ENCODE measurements at places on chromosomes 1 and 21.
A peak's percentile ranks its signal among the peaks of the same experiment; 100 is the strongest.

- no peak for DNase-seq
Measured at GRCh38 chr21:44614161-44614631, 2.3 kb downstream of the KRTAP10-8 start.

- DNase-seq, result no peak
Measured at GRCh38 chr21:34890724-34891612, 158.1 kb downstream of the RUNX1 start.

DNA sequence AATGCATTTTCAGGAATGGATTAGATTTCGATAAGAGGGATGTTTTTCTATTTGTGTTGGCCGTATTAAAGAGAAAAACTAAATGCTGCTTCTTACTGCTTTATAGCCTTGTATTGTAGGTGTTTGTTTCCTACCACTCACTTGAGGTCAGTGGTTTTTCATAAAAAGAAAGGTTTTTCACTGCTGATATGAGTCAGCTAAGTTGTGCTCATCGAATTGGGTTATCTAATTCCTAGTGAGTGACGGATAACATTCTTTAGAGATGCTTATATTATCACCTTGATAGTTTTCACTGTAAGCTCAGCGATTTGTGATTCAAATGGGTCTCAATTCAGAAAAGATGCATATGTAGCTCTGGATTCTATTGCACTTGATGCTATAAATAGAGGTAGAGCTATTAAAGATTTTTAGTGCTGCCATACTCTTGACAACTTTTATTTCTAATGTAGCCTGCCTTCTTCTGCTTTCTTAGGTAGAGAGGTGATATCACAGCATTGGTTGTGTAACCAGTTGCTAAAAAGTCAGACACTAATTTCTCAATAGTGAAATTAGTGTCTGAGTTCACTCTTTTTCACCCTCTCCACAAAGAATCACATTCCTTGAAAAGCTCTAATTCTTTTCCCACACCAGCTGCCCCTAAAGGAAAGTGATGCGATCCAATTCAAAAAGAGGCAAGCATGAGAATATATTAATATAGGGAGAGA, 180.0 kb downstream of the RASAL2 start:
- DNase-seq, result no peak

GRCh38 chr1:183090391-183091006, 67.3 kb downstream of the LAMC1 start:
- DNase-seq, result no peak

DNA sequence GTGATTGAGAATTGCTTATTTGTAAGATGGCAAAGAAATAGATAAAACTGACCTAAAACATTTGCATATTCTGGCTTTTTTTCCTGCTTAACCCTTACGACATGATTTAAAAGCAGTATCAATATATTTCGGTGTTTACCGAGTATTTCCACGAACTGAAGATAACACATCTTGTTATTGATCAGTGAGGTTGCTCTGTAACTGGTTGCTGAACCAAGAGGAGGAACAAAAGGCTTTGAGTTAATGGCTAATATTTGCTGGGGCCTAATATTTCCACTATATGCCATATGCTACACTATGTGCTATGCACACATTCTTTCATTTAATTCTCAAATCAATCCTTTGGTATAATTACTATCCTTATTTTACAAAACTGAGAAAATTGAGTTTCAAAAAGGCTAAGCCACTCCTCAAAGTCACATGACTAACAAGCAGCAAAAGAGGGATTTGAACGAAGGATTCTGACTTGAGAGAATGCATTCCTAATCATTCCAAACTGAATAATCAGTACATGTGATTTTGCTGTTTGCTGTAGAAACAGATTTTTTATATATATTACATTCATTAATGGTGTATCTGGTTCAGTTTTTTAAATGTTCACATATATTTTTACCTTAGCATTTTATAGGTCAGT, 346.0 kb downstream of the USP25 start:
- no peak for DNase-seq

DNA sequence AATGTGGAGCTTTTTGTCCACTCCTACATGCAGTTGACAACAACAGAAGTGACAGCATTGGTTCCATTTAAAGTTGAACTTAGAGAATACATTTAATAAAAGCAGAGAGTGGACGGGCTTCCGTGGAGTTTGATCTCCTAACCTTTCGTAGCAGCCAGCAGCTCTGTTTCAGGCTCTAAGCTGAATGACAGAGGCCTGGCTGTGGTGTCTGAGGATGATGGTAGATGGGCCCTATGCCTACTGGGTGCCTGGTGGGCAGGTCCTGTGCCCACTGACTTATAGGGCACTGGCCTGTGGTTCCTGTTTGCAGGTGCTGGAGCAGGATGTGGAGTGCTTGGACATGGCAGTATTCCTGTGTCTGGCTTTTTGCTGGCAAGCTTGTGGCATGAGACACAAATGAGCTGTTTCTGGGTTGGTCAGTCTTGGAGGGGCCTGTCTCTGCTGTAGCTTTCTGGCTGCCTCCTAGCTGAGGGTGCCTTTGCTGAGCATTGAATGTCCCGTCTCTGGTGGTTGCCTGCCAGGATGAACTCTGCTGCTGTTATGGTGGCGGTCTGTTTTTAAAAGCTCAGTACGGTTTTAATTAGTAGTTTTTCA, 54.6 kb downstream of the PRDM2 start:
- DNase-seq, result no peak

GRCh38 chr21:34795548-34796180, 126.9 kb downstream of the CLIC6 start:
- no peak for DNase-seq

DNA sequence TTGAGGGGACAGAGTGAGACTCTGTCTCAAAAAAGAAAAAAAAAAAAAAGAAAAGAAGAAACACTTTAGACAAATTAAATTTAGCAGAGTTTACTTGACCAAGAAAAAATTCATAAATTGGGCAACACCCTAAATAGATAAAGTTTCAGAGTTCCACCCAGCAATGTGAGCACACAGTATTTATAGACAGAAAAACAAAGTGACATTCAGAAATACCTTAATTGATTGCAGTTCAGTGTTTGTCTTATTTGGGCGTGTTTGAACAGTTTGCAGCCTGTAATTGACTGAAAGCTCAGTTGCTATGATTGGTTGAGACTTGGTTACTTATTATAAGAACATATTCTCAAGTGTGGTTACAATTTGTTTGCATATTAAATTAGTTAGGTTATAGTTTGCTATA, 603.5 kb upstream of the NEGR1 start:
- no peak for DNase-seq

GRCh38 chr1:246460406-246460805, 46.7 kb downstream of the SMYD3 start:
- no peak for DNase-seq

DNA sequence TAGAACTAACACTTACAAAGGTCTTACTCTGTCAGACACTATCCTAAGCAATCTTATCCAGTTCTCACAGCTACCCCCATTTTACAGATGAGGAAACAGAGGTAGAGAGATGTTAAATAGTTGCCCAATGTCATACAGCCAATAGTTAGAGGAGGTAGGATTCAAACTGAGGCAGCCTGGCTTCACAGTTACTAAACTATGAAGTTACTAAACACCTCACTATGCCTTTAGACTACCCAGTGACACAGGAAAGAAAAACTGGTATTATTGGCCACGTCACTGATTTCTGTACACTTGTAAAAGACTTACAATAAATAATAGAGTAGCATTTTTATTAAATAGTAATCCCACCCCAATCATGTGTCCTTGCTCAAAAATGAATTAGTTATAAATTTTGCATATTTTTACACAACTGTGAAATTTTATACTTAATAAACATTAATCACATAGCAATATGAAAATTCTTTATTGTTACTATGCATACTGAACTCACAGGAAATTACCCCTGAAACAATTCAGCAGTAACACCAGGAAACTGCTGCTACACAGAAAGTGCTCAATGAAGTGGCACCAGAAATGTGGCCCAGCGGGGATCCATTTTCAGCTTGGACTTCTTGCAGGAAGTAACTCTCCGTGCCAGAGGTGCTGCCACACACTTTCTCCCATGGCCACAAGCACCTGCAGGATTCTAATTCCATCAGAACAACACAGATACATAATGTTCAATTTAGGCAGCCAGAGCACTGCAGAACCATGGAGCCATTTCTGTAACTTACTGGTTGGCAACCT, 69.4 kb downstream of the VAV3 start:
- DNase-seq, result no peak

DNA sequence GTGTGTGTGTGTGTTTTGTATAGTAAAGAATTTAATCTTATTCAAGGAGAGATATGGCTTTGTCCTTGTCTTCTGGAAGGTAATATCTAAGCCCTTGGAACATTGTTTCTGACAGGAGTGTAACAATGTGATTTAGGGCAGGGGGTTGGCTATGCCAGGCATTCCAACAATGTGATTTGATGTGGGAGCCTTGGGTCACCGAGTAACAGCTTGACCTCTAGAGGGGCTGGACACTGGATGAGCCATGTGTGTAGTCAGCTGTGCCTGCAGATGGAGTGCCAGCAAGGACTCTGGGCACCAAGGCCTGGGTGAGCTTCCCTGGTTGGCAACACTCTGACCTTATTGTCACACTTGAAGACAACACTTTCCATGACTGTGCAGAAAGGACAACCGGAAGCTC, 336.1 kb upstream of the ZP4 start:
- DNase-seq, result no peak

- no peak for DNase-seq
Measured at GRCh38 chr1:244314921-244315559, 136.7 kb downstream of the ADSS2 start.

GRCh38 chr1:201459775-201460174, 9.2 kb downstream of the PHLDA3 start:
- DNase-seq, result no peak

DNA sequence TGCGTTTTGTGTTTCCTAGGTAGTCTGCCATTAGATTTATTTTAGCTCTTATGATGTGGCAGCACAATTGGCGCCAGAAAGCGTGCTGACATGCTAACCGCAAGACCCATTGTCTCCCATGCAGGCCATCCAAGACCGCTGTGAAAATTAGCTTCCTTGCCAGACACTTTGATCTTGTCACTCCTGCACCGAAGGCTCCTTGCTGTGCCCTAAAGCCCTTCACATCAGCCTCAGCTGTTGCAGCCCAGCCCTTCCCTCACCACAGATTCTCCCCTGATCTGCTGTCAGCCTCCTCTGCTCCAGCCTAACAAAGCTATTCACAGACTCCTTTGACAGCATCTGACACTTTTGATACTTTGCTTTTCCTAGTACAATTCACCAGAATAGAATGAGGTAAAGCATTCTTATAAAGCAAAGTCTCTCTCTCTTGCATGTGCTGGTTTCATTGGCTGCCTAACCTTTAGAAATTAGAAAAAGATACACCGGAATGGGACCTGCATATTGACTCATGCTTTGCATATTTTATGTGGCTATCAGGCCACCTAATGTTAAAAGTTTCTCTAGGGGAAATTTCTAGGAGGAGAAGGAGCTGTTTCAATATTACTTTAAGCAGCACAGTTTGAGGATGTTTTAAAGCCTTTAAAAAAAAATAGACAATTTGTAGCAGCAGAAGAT, 280.3 kb upstream of the FMN2 start:
- DNase-seq, result no peak

- DNase-seq, result no peak
Measured at GRCh38 chr1:2463396-2463795, 12.7 kb upstream of the PLCH2 start.

DNA sequence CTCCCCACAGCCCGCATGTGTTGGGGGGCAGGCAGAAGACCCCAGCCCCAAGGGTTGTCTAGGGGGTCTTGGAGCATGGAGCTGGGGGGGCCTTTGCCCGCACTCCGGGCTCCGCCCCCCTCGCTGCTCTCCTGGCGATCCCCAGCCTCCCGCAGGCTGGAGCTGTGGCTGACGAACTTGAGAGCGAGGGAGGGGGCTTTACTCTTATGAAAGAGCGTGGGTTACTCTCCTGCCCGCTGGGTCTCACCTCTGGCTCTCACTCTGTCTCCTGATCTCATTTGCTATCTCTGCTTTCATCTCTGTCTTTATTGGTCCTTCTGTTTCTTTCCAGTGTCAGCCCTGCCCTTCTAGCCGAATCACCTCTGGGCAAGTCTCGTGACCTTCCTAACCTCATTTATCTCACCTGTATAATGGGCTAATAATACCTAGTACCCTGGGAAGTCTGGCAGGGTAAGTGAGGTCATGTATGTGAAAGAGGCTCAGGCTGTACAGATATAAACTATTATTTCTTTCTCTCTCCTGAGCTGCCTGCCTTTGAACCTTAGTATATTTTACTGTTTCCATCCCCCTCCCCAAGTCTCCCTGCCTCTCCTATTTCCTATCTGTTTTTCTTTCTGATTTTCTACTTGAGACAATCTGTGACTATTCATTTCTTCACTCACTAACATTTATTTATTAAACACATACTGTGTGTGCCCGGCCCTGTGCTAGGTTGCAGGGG, 731 bp downstream of the EFNA4 start:
- no peak for DNase-seq

GRCh38 chr1:15222653-15223303, 24.2 kb upstream of the FHAD1 start:
- DNase-seq, result no peak

GRCh38 chr1:227891955-227892488, 55.7 kb downstream of the WNT9A start:
- DNase-seq, result no peak

- DNase-seq, result no peak
Measured at GRCh38 chr1:27331922-27332321, 9.9 kb upstream of the SYTL1 start.

DNA sequence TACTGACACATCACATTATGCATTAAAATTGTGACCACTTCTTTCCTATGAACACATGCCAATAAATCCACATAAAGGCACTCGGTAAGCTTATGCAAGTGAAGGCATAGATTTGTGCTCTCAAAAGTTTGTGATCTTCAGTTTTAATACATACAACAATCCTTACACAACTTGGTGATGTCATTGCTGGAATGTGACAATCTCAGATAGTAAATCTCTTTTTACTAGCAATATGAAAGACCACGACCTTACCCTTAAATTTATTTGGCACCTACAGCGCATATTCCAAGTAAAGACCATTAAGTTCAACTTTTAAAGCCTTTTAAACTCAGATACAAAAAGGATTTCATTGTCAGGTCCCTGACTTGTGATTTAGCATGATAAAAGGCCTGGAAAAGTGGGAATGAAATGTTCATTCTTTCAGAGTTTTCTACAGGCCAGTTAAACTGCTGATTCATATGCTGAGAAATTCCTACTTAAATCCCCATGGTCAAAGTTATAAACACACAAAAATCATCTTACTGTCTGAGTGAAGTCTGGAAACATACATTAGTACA, 157.4 kb downstream of the SIPA1L2 start:
- no peak for DNase-seq

- no peak for DNase-seq
Measured at GRCh38 chr1:238191170-238191569, 300.4 kb upstream of the ZP4 start.

- no peak for DNase-seq
Measured at GRCh38 chr1:61978796-61979195, 215.9 kb upstream of the L1TD1 start.

- DNase-seq, result peak; percentile 7
Measured at GRCh38 chr1:182995894-182996293, 27.3 kb upstream of the LAMC1 start.

- no peak for DNase-seq
Measured at GRCh38 chr1:40431385-40431784, 18.9 kb upstream of the ZFP69B start.

Measured in GDM1 (cell line).